ENCODE measurements at places on chromosomes 3 and 15.

DNA sequence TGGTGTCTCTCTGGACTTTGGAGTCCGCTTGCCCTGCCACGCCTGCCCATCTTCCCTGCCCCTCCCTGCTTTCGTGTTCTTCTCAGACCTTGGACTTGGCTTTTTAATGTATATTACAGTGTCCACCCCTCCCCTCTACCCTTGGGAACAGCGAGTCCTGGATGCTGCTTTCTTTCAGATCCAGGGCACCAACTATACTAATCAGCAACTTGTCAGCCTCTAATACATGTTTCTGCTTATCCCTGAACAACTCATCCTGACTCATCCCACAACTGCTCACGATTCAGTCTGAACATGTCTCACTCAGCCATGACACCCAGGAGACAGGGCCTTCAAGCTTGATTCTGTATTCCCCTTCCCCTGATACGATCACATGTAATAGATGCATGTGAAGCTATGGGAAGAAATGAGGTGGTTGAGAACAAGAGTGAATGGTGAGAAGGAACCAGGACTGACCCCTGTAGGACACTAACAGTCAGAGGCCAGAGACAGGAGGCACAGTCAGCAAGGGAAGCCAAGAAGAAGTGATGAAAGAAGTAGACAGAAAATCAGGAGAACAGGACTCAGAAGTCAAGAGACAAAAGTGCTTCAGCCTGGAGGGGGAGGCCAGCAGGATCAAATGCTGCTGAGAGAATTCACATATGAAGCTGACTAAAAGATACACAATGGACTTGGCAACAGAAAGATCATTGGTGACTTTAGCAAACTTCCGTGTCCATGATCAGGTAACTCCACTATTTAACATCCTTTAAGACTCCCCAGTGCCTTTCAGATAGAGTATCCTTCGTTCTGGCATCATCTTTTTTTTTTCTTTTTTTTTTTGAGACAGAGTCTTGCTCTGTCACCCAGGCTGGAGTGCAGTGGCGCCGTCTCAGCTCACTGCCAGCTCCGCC, 35.4 kb downstream of the BCL2L10 start:
- H3K27me3 ChIP-seq, result no peaks in the 10 kb centered on the region
- H3K4me1 ChIP-seq, result peaks cover 9% of the 10 kb centered on the region
- no peaks in the 10 kb centered on the region for H3K36me3 ChIP-seq
- no peak overlapping the region for H3K4me3 ChIP-seq

DNA sequence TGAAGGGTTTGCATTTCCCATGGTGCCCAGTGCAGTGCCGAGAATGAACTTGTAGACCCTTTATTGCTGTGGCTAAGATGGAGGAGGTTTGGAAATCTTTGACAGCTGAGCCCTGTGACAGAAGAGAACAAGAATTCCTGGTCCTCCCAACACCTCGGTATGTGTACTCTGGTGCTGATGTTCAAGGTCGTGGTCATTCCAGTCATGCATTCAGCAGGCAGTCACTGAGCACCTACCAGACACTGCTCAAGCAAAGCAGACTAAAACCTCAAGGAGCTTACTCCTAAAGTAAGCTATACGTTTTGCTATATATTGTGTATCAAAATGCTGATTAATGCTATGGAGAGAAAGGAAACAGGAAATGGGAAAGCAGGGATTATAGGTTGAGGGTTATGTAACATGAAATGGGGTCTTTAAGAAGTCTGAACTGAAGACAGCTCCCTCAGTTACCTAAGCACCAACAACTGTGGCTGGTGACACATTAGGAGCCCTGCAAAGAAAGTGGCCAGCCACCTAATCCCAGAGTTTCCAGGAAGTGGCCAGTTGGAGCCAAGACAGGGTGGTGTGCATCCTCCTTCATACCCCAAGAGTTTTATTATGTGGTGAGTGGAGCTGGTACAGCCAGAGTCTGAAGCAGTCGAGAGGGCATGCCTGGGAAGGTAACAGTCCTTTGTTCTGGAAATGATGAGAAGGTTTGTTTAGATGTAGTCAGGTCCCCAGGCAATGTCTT, 65.0 kb downstream of the CCNL1 start:
- no peaks in the 10 kb centered on the region for H3K36me3 ChIP-seq
- H3K27ac ChIP-seq, result no peak overlapping the region
- H3K4me1 ChIP-seq, result peaks cover 7% of the 10 kb centered on the region
- DNase-seq, result no peak

- DNase-seq, result peak; percentile 30
- no peaks in the 10 kb centered on the region for H3K36me3 ChIP-seq
- H3K4me1 ChIP-seq, result peaks cover 8% of the 10 kb centered on the region
- H3K4me3 ChIP-seq, result no peak overlapping the region
These were observed 21.2 kb upstream of the NOX5 start for GRCh38 chr15:68993276-68993675.

- DNase-seq, result no peak
- H3K4me3 ChIP-seq, result no peak overlapping the region
These were observed 132.6 kb downstream of the CHDH start for GRCh38 chr3:53713626-53714025.

DNA sequence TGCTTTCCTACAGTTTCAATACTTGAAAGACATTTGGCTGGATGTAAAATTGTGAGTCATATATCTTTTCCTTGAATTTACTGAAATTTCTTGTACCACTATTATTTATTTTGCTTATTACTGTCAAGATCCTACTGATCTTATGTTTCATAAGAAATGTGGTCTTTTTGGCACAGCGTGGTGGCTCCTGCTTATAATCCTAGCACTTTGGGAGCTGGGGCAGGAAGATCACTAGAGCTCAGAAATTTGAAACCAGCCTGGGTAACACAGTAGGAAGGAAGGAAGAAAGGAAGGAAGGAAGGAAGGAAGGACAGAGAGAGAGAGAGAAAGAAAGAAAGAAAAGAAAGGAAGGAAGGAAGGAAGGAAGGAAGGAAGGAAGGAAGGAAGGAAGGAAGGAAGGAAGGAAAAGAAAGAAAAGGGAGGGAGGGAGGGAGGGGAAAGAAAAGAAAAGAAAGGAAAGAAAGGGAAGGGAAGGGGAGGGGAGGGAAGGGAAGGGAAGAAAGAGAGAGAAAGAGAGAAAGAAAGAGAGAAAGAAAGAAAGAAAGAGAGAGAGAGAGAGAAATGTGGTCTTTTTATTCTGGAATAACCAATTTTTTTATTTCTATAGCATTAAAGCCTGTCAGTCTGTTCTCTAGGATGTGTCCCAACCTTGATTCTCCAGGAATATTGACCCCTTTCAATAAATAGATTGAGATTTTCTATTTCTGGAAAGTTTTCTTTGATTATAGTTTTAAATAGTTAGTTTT, 572.0 kb upstream of the TGFBR2 start:
- no peaks in the 10 kb centered on the region for H3K4me1 ChIP-seq
- H3K4me3 ChIP-seq, result no peak overlapping the region
- no peak overlapping the region for H3K27ac ChIP-seq
- H3K27me3 ChIP-seq, result no peaks in the 10 kb centered on the region

GRCh38 chr3:154122912-154123559, 1.8 kb downstream of the ARHGEF26 start:
- DNase-seq, result no peak
- peak overlapping the region; percentile 93 for H3K4me3 ChIP-seq
- no peaks in the 10 kb centered on the region for H3K36me3 ChIP-seq
- H3K4me1 ChIP-seq, result peaks cover 37% of the 10 kb centered on the region

DNA sequence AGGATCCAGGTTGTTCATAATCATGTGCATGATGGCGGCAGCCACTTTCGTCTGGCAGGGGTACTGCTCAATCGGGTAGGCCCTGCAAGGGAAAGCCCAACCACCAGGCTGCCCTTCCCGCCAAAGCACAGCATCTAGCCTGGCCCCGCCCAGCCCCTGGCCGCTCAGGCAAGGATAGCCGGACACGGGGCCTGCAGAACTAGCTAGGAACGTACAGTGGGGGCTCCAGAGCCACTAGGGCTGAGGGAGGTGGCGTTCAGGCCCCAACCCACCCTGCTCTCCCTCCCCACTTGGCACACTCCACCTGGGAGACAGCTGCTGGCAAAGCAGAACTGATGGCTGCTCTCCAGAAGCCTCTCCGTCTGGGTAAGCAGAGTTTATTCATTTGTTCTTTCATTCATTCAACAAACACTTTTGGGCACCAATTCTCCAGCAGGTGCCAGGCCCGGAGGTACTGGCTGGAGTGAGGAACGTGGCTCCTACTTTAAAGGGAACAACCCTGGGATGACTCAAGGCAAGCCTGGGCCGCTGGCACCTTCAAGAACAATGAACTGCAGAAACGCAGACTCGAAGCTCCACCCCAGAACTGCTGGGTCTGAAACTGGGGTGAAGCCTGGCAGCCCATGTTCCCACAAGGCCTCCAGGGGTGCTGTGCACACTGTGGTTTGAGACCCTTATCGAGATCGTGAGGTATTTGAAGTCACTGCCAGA, 7.8 kb downstream of the UROC1 start:
- peaks cover 2% of the 10 kb centered on the region for H3K4me1 ChIP-seq
- no peak overlapping the region for H3K4me3 ChIP-seq
- H3K36me3 ChIP-seq, result no peaks in the 10 kb centered on the region
- no peak for DNase-seq
